ENCODE measurements at places on chromosomes 1 and 21. TPM values are rescaled to one million over a fixed set of nuclear protein-coding genes. Genes with fewer than 3 reads are reported as not detected.

DNA sequence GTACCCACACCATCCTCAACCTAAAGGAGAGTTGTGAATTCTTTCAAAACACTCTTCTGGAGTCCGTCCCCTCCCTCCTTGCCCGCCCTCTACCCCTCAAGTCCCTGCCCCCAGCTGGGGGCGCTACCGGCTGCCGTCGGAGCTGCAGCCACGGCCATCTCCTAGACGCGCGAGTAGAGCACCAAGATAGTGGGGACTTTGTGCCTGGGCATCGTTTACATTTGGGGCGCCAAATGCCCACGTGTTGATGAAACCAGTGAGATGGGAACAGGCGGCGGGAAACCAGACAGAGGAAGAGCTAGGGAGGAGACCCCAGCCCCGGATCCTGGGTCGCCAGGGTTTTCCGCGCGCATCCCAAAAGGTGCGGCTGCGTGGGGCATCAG lies 638 bp upstream of the OLIG2 start:
- H3K27ac ChIP-seq, result peak overlapping the region; percentile 18
- H3K27me3 ChIP-seq, result peaks cover 81% of the 10 kb centered on the region
- H3K4me3 ChIP-seq, result no peak overlapping the region

The ANGPTL3 gene
- total RNA-seq, result not detected

The IL22RA1 gene
- total RNA-seq, result not detected

DNA sequence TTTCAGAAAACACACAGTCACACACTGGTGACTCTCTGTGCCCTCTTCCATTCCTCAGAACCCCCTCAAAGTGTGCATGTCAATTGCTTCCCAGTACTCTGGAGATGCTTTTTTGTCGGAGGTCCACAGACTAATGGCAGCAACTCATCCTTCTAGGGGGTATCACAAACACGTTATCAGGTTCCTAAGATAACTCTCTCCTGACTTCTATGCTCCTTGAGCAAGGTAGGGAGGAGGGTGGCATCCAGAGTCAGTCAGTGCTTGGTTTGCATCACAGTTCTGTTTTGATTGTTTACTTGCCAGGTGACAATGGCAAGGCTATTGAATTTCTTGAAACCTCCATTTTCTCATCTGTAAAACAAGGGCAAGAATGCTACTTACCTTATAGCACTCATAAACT lies 39.4 kb upstream of the DYNLT5 start:
- no peaks in the 10 kb centered on the region for H3K36me3 ChIP-seq
- no peak overlapping the region for H3K4me3 ChIP-seq
- H3K27me3 ChIP-seq, result peaks cover 41% of the 10 kb centered on the region
- H3K27ac ChIP-seq, result no peak overlapping the region
- no peaks in the 10 kb centered on the region for H3K4me1 ChIP-seq

- DNase-seq, result no peak
- peaks cover 73% of the 10 kb centered on the region for H3K4me1 ChIP-seq
- peak overlapping the region; percentile 67 for H3K27ac ChIP-seq
- peak overlapping the region; percentile 37 for H3K4me3 ChIP-seq
These were observed 29.0 kb downstream of the SSBP3 start for GRCh38 chr1:54377040-54377691.

The CFHR1 gene
- total RNA-seq, result not detected

DNA sequence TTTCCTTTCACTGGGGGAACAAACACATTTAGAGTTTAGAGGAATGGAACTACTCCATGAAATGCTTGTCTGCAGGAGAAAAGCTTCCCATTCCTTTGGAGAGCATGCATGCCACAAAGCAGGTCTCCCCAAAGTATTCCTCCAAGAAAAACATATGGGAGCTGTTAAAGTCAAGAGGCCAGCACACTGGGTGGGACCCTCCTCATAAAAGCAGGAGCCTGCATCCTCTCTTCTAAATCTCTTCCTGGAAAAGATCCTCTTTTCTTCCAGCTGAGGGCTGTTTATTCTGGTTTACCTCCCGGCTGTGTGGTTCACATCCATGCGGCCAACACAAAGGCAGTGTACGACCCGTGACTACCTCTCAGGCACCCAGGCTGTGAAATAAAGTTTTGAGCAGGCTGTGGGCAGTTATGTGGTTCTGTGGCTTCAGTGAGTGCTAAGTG lies 103.4 kb downstream of the TENT5C start:
- no peak overlapping the region for H3K4me3 ChIP-seq
- H3K36me3 ChIP-seq, result no peaks in the 10 kb centered on the region
- no peak for DNase-seq
- H3K4me1 ChIP-seq, result no peaks in the 10 kb centered on the region

The TSTD1 gene
- total RNA-seq, result 43.3 TPM

The POTED gene
- total RNA-seq, result not detected

DNA sequence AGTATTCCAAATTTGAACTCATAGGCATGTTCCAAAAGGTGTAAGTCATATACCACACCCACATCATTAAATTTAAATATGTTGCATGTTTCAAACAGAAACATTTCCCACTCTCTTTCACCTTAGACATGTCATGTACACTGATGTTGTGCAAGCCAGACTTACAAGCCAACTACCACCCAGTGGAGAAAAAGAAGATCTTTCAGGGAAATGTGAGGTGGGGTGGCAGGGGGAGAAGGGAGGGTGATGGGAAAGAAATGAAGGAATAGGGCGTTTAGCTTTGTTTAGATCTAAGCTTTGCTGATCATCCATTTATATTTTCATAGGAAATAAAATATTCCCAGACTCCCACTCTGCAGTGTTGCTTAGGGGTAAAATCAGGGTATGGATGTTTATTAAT lies 1.6 kb downstream of the NEGR1 start:
- peaks cover 14% of the 10 kb centered on the region for H3K4me1 ChIP-seq
- H3K27ac ChIP-seq, result no peak overlapping the region
- H3K4me3 ChIP-seq, result no peak overlapping the region
- peaks cover 31% of the 10 kb centered on the region for H3K27me3 ChIP-seq
- no peak for DNase-seq
- H3K36me3 ChIP-seq, result peaks cover 1% of the 10 kb centered on the region

- peak overlapping the region; percentile 33 for H3K27ac ChIP-seq
- peaks cover 28% of the 10 kb centered on the region for H3K4me1 ChIP-seq
- H3K36me3 ChIP-seq, result no peaks in the 10 kb centered on the region
- no peak overlapping the region for H3K4me3 ChIP-seq
These were observed 7.0 kb upstream of the GPR88 start for GRCh38 chr1:100530880-100531487.

- no peak for DNase-seq
- peaks cover 11% of the 10 kb centered on the region for H3K36me3 ChIP-seq
- H3K4me1 ChIP-seq, result peaks cover 15% of the 10 kb centered on the region
These were observed 16.9 kb downstream of the IRF2BP2 start for GRCh38 chr1:234593109-234593508.

- H3K27ac ChIP-seq, result no peak overlapping the region
- H3K4me1 ChIP-seq, result peaks cover 4% of the 10 kb centered on the region
- DNase-seq, result no peak
- H3K36me3 ChIP-seq, result no peaks in the 10 kb centered on the region
- H3K4me3 ChIP-seq, result no peak overlapping the region
These were observed 50.5 kb downstream of the DNAJC6 start for GRCh38 chr1:65359888-65360287.

The PROK1 gene
- not detected for total RNA-seq

GRCh38 chr1:116738673-116739370 lies 15.4 kb upstream of the CD2 start:
- H3K4me3 ChIP-seq, result peak overlapping the region; percentile 66
- H3K4me1 ChIP-seq, result peaks cover 63% of the 10 kb centered on the region
- peak overlapping the region; percentile 99 for H3K27ac ChIP-seq
- H3K36me3 ChIP-seq, result peaks cover 24% of the 10 kb centered on the region
- DNase-seq, result peak; percentile 79

DNA sequence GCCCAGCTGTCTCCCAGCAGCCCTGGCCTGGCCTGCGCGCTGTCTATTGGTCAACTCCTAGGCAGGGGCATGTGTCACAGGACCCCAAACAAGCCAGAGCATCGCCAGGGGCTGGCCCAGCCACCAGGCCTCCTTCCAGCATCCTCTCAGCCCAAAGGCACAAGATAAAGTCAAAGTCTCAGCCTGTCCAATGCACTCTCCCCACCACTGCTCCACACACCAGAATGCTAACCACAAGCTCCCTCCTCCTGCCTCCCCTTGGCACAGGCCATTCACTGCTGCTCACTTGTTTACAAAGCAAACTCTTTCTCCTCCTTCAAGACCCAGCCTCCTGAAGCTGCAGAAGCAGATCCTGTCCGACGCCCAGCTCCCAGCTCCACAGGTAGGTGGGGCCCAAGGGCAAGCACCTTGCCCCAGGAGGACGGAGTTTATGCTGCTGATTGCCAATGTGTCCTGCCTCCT lies 133.4 kb downstream of the DMRTB1 start:
- H3K27me3 ChIP-seq, result peaks cover 5% of the 10 kb centered on the region
- no peaks in the 10 kb centered on the region for H3K36me3 ChIP-seq
- H3K27ac ChIP-seq, result no peak overlapping the region
- H3K4me3 ChIP-seq, result no peak overlapping the region

- H3K4me1 ChIP-seq, result peaks cover 3% of the 10 kb centered on the region
- H3K27me3 ChIP-seq, result peaks cover 6% of the 10 kb centered on the region
- no peaks in the 10 kb centered on the region for H3K36me3 ChIP-seq
- H3K27ac ChIP-seq, result no peak overlapping the region
- no peak overlapping the region for H3K4me3 ChIP-seq
These were observed 15.6 kb upstream of the ZMYM6 start for GRCh38 chr1:35047188-35047858.

The OPTC gene
- total RNA-seq, result not detected

- no peak for DNase-seq
- H3K4me3 ChIP-seq, result no peak overlapping the region
- H3K36me3 ChIP-seq, result peaks cover 10% of the 10 kb centered on the region
- peaks cover 19% of the 10 kb centered on the region for H3K27me3 ChIP-seq
- no peaks in the 10 kb centered on the region for H3K4me1 ChIP-seq
These were observed 4.2 kb upstream of the RAP1GAP start for GRCh38 chr1:21673277-21673780.

- no peaks in the 10 kb centered on the region for H3K4me1 ChIP-seq
- H3K27ac ChIP-seq, result no peak overlapping the region
- H3K27me3 ChIP-seq, result peaks cover 3% of the 10 kb centered on the region
These were observed 73.7 kb upstream of the MARK1 start for GRCh38 chr1:220454155-220454777.

- no peak for DNase-seq
- H3K4me3 ChIP-seq, result no peak overlapping the region
- H3K27ac ChIP-seq, result no peak overlapping the region
- H3K27me3 ChIP-seq, result no peaks in the 10 kb centered on the region
These were observed 1.0 kb downstream of the RAB7B start for GRCh38 chr1:206002160-206002559.

GRCh38 chr1:19356266-19356665 lies 44.1 kb downstream of the SLC66A1 start:
- peaks cover 16% of the 10 kb centered on the region for H3K4me1 ChIP-seq
- peaks cover 24% of the 10 kb centered on the region for H3K36me3 ChIP-seq
- no peak overlapping the region for H3K4me3 ChIP-seq
- H3K27me3 ChIP-seq, result no peaks in the 10 kb centered on the region
- DNase-seq, result no peak

DNA sequence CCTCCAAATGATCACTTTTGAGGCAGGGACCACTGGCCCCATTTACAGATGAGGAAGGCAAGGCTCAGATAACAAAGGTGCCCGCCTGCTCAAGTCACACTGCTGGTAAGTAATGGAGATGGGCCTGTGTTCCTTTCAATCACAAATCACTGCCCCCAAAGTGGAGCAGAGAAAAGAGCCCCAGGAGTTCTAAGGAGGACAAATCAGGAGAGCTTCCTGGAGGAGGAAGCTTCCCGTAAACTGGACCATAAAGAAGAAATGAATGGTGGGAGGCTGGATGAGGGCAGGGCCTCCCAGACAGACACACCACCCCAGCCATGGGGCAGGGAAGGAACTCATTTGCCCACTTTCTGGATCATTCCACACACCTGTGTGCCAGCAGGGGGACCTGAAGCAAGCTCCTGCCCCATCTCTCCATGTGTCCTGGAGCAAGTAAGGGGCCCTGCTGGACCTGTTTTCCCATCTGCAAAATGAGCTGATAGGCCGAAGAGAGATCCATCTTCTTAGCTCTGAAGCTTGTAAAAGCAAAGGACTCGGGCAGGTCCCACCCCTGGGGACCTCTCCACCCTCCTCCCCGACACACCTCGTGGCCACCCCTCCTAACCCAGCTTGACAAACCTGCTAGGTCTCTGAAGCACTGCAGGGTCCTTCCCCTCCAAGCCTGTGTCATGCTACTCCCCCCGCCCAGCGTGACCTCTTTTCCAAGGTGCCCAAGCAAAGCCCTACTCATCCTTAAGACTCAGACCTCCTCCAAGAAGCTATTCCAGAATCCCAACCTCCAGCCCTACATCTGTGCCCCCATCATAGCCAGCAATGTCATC lies 5.5 kb downstream of the LAPTM5 start:
- peak overlapping the region; percentile 76 for H3K27ac ChIP-seq
- H3K36me3 ChIP-seq, result peaks cover 32% of the 10 kb centered on the region
- DNase-seq, result no peak
- H3K27me3 ChIP-seq, result no peaks in the 10 kb centered on the region

- H3K4me3 ChIP-seq, result no peak overlapping the region
- peaks cover 23% of the 10 kb centered on the region for H3K27me3 ChIP-seq
These were observed 125.9 kb downstream of the RIPK4 start for GRCh38 chr21:41640748-41641509.

- peaks cover 14% of the 10 kb centered on the region for H3K4me1 ChIP-seq
- H3K36me3 ChIP-seq, result peaks cover 5% of the 10 kb centered on the region
- H3K4me3 ChIP-seq, result peak overlapping the region; percentile 1
- H3K27ac ChIP-seq, result peak overlapping the region; percentile 70
- no peaks in the 10 kb centered on the region for H3K27me3 ChIP-seq
- no peak for DNase-seq
These were observed 40.1 kb downstream of the MAST2 start for GRCh38 chr1:45843474-45843905.

DNA sequence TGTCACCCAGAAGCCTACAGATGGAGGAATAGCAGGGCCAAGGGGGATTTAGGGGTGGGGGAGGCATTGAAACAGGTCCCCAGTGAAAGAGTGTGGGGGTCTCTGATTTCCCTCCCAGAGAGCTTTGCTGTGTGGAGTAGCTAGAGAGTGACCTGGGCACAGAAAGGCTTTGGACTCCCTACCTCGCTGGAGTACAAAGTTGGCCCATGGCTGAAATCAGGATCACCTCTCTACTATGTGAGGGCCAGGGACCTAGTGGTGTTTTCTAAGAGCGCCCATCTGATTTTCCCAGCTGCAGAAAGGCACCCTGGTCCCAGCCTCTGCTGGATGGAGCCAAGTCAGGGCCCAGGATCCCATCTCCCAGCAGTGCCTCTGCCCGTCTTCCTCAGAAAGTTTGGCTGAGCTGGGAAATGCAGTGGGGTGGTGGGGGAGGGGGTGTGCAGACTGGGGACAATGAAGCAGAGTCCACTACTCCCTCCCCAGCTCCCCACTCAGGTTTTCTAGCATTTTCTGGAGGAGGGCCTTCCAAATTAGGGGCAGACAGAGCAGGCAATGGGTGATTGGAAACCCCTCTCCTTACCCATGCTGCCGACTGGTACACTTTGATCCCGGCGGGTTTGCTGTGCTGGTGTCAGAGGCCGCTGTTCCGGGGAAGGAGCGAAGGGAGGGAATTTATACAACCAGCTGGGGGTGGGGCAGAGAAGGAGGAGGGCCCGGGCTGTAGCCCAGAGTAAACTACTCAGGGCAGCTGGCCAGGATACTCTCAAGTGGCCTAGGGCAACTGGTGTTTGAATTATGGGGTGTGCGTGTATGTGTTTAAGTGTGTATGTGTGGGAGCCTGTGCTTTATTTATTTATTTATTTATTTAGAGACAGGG lies at the start of gene SELENBP1:
Gene SELENBP1, minus strand, starts transcription at position 648 of the 877 bp plus-strand sequence. Its CDS starts 64 bp downstream, at position 584.
- H3K36me3 ChIP-seq, result no peaks in the 10 kb centered on the region
- peaks cover 4% of the 10 kb centered on the region for H3K27me3 ChIP-seq
- H3K4me1 ChIP-seq, result peaks cover 5% of the 10 kb centered on the region
- H3K27ac ChIP-seq, result no peak within 1 kb of the TSS
- DNase-seq, result no peak
- H3K4me3 ChIP-seq, result no peak within 1 kb of the TSS

The BTG3 gene
- total RNA-seq, result 96.2 TPM

The BNIPL gene
- 0.70 TPM for total RNA-seq

The DTL gene
- total RNA-seq, result 91.0 TPM

The PCP4 gene
- total RNA-seq, result not detected

The PLA2G2A gene
- not detected for total RNA-seq

Measured in activated T-helper 1 cell treated with anti-CD3 and anti-CD28 coated beads, Interleukin-12 subunit alpha, Interleukin-12 subunit beta, Interleukin-2, Interleukin-4 antibody, amounts not matched to agents 30 ng/mL and 10 ng/mL and 1 ng/mL, durations not matched to agents 14 hours and 24 hours and 36 hours (primary cell).